Stimulated activated CD4-positive, alpha-beta T cell treated with anti-CD3 and anti-CD28 coated beads, Interleukin-4, amount 100 ng/mL, for 48 hours (primary cell): ENCODE measurements at places on chromosomes 5 and 9.

DNA sequence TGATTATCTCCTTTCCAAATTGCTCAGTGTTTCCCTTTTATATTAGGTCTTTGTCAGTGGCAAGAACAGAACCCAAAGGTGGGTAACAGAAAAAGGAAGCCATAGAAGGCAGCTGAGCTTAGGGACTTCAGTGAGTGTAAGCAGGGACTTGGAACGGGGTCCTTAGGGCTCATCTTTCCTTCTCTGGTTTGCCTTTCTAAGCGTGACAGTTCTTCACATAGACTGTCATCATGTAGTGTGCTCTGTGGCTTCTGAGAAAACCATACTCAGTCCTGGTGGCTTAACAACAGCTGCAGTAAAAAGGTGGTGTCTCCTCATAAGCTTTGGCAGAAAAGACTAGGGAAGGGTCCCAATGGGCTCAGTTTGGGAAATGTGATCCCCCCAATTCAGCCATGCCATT is 108.8 kb downstream of the SLC12A2 start:
- no peak for DNase-seq

- no peak for DNase-seq
Observed at GRCh38 chr5:132759114-132760048, 12.2 kb downstream of the CCNI2 start.

DNA sequence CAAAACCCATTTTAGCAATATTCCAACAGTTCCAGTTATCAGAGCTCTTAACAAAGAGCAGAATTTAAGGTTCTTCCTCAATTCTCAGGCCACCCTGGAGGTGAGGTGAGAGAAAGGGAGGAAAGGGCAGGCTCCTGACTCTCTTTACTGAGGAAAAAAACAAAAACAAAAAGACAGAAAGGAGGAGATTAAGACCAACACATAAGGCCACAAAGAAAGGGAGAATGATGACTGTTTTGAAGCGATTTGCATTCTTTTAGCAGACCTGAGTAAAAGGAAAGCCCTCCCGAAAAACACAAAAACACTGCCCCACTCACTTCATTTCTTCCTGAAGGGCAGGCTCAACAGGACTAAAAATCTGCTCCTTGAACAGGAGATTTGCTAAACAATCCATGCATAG is 300.5 kb downstream of the ARL15 start:
- no peak for DNase-seq

- no peak for DNase-seq
Observed at GRCh38 chr9:88691811-88692210, 156.8 kb downstream of the NXNL2 start.

DNA sequence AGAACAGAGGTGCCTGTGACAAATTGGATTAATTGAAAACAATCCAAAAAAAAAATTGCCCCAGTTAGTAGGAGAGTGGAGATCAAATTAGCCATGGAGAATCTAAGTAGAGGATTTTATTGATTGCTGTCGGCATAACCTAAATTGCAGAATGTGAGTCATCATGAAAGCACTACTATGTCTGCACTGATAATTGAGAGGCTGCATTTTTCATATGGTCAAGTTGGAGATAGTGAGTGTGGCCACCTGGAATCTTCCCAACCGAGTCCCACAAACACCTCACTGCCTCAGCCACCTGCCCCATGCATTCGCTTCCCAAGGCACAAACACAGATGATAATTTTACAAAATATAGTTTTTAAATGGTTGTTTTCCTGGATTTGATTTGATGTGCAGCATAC is 123.7 kb downstream of the NTRK2 start:
- DNase-seq, result no peak

DNA sequence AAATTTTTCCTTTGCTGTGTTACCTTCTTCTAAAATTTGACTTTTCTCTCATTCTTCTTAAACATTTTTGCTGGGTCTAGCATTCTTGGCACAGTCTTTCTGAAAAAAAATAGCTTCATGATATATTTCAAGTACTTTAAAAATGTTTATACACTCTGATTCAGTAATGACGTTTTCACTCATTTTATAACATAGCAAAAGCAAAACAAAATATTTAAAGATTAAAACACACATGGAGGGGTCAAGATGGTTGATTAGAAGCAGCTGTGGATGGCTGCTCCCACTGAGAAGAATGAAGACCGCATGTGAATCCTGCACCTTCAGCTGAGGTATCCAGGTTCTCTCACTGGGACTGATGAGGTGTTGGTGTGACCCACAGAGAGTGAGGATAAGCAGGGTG is 188.2 kb downstream of the SGCD start:
- no peak for DNase-seq

DNA sequence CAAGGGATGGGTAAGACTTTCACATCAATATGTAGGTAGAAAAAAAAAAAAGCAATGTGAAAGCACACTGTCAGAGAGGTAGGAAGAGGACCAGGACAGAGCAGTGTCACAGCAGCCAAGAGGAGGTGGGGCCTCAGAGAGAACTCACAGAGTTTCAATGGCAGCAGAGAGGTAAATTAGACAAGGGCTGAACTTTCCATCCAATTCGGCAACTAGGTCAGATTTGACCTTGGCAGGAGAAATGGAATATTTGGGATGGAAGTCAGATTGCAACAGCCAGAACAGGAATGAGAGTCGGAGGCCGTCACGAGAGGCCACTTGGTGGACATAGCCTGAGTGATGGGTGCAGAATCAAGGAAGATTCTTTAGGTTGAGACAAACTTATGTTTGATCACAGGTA is 57.7 kb downstream of the ENC1 start:
- DNase-seq, result no peak

DNA sequence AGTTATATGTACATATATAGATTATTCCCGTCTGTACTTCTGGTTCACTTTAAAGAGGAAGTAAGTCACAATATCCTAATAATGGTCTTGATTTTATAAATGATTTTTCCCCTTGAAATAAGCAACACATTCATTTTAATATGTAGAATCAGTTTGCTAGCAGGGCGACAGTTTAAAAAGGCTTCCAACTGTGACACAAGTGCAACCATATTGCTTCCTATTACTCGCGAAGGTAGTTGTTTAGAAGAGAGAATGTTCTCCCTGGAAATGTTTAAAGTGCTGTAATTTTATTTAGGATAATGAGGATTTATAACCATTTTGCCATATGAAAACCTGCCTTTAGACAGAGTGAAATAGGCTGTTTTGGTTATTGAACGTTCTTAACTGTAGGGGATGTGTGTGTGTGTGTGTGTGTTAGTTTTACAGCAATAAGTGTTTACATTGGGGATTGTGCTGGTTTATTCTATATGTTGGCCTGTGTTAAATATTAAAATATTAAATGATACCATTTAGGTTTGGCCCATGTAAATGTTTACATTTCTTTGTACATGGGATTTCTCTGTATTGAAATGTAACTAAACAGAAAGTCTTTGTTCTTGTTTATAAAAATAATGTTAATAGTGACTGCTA is 138.3 kb downstream of the PBX3 start:
- DNase-seq, result no peak

- no peak for DNase-seq
Observed at GRCh38 chr5:178475422-178475821, 114.8 kb downstream of the COL23A1 start.

GRCh38 chr5:154559398-154560276 is 81.6 kb upstream of the HAND1 start:
- DNase-seq, result no peak

DNA sequence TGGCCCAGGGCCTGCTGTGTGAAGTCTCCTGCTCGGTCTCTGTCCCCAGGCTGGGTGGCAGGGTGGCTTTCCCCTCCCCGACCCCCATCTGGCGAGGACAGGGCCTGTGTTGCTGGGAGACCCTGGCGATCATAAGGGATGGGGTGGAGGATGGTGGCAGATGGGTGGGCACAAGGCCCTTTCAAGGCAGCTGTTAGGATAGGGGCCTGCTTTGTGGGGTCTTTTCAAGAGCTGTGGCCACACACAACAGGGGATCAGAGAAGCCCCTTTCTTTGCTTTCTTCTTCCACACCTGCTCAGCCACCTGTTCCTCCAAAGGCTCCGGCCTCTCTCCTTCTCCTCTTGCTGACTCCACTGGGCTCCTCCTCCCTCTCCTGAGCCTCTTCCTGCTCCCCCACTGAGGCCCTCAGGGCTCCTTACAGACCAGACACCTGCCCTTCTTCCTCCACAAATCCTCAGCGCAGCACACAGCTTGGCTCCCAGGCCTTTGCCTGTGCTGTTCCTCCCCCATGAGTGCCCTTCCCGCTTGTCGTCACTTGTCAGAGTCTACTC is 15.0 kb upstream of the NEURL1B start:
- no peak for DNase-seq

DNA sequence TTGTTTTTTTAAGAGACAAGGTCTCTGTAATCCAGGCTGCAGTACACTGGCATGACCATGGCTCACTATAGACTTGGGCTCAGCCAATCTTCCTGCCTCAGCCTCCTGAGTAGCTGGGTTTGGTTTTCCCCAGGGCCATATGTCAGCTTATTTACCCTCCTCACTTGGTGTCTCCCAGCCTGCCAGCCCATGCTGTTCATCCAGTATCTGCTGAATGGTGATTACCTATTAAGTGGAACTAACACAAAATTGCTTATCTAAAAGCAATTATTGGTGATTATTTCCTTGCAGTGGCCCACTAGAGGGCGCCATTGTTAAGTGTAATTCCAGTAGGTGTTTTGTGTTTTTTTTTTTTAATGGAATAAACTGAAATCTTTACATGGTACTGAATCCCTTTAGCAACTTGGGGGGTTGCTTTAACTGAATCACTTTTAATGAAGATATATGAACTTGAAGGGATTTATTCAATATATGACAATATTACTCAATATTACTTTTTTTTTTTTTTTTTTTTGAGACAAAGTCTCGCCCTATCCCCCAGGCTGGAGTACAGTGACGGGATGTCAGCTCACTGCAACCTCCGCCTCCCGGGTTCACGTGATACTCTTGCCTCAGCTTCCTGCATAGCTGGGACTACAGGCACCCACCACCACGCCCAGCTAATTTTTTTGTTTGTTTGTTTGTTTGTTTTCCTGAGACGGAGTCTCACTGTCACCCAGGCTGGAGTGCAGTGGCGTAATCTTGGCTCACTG is 13.8 kb downstream of the EXOSC2 start:
- DNase-seq, result peak; percentile 62

DNA sequence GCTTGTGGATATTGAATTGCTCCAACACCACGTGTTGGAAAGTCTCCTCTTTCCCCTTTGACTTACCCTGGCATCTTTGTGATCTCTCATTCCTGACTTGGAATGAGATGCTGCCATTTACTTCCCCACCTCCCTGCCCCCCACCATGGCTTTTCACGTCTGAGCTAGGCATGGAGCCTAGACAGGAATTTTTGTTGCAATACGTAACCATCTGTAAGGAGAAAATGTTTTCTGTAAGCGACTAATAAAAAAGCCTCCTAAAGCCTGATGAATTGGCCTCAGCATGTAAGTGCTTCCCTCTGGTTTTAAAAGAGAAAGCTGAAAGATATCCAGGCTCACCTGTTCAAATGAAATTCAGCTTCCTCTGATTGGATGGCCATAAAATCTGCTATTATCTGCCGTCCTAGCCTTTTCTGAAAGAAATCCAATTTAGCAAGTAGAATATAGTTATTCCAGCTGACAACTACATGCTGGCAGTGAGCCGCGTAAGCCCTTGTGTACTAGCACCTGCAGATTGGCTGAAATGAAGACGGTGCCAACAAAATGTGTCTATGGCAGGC is 200.1 kb downstream of the NSG2 start:
- no peak for DNase-seq

DNA sequence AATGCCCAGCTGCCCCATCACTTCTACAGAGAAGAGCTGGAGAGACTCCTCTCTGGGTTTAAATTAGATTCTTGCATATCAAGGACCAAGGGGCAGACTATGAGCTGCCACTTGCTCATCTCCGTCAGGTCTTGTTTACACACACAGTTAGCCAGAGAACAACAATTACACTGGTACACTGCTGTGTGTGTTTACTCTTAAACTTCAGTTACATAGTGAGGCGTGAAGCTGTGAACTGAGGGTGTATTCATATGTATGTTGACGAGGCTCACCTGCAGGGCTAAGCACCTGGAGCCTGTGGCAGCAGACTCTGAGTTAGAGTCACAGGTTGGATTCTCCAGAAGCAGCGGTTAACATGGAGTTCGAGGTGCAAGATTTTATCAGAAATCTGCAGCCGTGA is 155.4 kb upstream of the ANKH start:
- no peak for DNase-seq

GRCh38 chr5:142065273-142065672 is 43.3 kb upstream of the NDFIP1 start:
- DNase-seq, result no peak

GRCh38 chr9:125749951-125750626 is 2.9 kb downstream of the PBX3 start:
- DNase-seq, result no peak

- no peak for DNase-seq
Observed at GRCh38 chr9:121331549-121331948, 38.5 kb downstream of the STOM start.

DNA sequence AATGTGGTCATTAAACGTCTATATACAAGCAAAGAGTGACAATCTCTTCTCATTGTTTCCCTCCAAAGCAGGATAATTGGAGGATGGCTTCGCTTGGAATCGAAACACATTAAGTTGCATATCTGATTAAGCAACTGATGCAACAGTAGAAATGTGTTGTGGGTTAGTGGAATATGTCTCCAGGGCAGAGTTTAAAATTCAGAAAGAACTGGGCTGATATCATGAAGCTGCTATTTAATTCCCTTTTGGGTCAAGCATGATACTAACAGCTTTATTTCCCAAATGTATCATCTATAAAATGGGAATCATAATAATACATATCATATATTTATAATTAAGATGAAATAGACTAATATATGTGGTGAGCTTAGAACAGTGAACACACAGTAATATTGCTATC is 1763.0 kb upstream of the C9orf72 start:
- no peak for DNase-seq

DNA sequence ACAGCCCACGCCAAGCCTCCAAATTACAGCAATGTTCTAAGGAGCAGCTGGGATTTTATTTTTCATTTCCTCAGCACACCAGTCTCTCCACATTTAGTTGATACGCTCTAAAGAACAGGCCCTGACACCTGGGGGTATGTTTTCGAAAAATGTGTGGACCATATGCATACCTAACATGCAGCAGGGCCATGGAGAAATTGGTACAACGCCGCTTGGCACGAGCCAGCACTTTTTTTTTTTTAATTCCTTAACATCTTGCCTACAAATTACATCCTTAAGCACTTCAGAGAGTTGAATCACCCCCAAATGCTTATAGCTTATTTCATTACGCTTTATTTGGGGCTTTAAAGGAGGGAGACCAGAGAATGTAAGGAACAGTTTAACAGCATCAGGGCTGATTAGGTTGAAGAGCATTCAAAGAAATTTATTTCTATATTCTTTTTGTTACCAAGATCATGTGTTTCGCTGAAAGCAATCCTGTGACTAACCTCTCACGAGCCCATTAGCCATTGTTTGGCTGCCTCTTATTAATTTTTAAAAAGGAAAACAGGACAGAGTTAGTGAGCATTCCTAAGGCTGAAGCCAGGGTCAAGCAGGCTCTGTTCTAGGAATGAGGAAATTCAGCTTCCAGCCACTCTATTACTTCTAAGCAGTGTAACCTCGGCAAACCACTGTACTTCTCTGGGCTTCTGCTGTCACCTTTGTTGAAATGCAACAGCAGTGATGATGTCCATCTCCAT is 173.8 kb downstream of the ACTL7B start:
- no peak for DNase-seq

- no peak for DNase-seq
Observed at GRCh38 chr9:71921190-71921814, 9.9 kb downstream of the C9orf85 start.
